RWPE1 (cell line): ENCODE measurements at places on chromosomes 6 and 20.

- DNase-seq: no peak
Measured at GRCh38 chr6:2072453-2072852, 173.0 kb downstream of the GMDS start.

DNA sequence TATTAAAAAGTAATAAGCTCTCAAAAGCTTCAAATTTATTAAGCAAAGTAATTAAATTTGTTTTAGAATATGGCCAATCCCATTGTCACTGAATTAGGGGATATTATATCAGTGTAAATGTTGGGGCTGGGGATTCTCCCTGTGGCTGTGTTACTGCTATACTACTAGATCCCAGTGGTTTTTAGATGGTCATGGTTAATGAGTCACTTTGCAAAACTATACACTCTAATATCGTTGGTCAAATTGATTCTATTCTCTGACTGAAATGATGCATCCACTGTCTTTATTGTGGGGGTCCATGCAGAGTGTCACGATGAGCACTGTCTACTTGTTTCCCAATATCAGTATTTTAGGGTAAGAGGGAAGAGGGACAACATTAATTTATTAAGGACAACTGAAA, 336.9 kb upstream of the PREP start:
- DNase-seq: no peak

- DNase-seq: no peak
Measured at GRCh38 chr6:125519367-125519766, 217.6 kb upstream of the HDDC2 start.

GRCh38 chr6:136323431-136324112, 33.9 kb upstream of the BCLAF1 start:
- no peak for DNase-seq

GRCh38 chr6:21220271-21220987, 373.1 kb upstream of the SOX4 start:
- no peak for DNase-seq

DNA sequence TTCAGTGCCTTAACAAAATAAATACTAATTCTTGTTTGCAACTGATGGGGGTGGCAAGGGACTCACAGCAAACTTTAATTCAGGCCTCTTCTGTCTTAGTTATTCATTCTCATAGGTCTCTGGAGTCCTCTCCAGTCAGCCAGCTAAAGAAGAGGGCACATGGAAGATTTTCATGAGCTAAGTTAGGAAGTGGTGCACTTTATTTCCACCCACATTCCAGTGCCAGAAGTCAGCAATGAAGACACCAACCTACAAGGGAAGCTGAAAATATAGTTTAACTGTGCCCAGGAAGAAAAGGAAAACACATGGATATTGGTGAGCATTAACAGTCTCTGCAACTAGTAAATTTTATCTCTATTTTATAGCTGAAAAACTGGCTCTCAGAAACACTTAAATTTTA, 16.7 kb upstream of the IRAK1BP1 start:
- no peak for DNase-seq

GRCh38 chr6:89045576-89045975, 35.0 kb upstream of the PNRC1 start:
- peak; percentile 22 for DNase-seq

DNA sequence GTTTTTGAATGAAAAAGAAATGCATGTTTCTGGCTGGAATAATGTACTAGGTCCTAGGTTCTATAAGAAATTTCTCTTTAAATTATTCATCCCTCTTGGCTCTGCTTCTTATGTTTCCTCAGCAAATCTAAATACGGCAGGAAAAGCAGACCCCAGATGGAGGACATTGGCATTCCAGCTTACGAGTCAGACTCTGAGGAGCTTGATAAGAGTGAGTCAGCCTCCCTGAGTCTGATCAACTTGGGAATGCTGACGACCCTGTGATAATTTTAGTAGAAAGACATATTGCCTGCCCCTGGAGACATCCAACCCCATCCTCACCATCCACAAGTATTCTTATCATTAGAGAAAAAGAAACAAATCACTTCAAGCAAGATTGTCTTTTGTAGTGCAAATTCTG, 509.7 kb upstream of the MARCKS start:
- no peak for DNase-seq

GRCh38 chr6:111533087-111533784, 50.2 kb upstream of the REV3L start:
- DNase-seq: no peak

- peak; percentile 77 for DNase-seq
Measured at GRCh38 chr20:10864076-10864672, 190.4 kb upstream of the JAG1 start.

DNA sequence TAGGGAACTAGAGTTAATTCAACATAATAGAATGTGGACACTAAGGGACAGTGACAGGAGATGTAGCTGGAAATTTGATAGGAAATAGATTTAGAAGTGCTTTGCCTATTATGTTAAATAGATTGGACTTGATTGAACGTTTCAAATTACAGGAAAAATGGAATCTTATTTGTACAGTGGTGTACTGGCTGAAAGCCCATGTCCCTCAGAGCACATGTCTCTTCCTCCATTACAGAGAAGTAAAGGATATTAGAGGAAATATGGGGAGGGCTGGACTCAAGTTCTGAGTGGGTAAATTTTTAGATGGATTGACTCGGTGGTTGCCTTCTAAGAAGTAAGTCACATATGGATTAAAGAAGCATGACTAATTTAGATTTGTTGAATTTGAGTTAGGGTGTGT, 11.4 kb downstream of the PKIB start:
- no peak for DNase-seq

- no peak for DNase-seq
Measured at GRCh38 chr6:110520209-110520965, 44.0 kb upstream of the SLC22A16 start.

DNA sequence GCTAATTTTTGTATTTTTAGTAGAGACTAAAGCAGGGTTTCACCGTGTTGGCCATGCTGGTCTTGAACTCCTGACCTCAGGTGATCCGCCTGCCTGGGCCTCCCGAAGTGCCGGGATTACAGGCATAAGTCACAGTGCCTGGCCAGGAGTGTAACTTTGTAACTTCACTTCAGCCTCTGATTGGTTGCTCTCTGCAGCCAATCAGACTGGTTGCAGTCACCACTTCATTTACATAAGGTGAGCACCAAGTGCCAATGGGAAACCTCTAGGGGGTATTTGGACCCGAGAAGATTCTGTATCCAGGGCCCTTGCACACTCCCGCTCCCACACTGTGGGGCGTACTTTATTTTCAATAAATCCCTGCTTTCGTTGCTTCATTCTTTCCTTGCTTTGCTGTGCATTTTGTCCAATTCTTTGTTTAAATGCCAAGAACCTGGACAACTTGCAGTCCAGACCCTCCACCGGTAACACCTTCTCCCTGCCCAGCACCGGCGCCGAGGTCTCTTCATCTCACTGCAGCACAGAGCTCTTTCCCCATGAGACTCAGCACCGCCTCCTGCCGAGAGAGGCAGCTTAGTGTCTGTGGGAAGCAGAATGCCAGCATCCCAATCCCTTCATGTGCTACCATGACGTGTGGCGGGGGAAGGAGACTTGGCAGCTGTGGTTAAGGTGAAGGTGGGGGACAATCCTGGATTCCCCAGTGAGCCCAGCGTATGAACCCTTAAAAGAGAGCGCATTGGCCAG, 14.0 kb upstream of the MRGBP start:
- no peak for DNase-seq

DNA sequence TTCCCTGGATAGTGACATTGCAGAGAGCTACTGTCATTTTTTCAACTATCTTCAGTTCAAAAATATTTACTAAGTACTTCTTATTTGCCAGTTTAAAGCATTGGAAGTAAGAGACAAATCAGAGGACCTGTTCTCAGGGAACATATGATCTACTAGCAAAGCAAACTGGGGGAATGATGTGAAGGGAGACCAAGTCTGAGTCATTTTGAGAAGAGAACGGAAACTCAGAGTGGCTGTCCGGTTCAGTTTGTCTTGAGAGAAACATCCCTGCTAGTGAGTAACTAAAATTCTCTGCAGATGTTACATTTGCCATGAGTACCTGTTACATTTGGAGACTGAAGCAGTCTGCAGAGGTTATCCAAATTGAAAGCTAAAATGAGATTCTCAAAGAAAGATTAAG, 118.3 kb downstream of the KCNQ5 start:
- DNase-seq: no peak

DNA sequence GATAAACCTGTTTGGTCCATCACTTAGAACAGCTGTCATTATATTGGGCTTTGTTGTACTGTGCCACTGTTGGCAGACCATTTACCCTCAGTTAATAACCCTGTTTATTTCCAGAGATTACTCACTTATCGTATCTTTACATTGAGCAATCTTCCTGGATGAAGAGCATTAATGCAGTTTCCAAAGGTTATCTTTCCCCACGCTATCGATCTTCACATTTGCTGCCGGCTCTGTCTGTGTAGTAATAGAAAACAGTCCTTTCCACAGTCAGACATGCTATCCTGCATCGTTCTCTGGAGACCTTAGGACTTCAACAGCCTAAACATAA, 27.4 kb downstream of the GHRH start:
- no peak for DNase-seq

GRCh38 chr20:64063389-64064144, 569 bp downstream of the TCEA2 start:
- no peak for DNase-seq

DNA sequence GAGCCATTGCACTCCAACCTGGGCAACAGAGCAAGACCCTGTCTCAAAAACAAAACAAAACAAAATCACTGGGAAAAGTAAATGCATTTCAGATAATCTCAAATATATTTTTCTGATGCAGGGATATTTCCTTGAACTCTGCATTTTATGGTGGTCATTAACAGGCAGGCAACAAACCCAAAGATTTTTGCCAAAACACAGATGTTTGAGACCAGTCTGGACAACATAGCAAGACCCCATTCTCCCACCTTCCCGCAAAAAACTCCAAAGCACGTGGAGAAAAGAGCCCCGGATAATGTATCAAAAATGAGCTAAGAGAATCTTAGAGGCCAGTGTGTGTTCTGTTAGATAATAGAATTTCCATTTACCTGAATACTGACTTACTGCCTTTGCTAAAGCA, 44.3 kb downstream of the SLC9A8 start:
- DNase-seq: no peak

DNA sequence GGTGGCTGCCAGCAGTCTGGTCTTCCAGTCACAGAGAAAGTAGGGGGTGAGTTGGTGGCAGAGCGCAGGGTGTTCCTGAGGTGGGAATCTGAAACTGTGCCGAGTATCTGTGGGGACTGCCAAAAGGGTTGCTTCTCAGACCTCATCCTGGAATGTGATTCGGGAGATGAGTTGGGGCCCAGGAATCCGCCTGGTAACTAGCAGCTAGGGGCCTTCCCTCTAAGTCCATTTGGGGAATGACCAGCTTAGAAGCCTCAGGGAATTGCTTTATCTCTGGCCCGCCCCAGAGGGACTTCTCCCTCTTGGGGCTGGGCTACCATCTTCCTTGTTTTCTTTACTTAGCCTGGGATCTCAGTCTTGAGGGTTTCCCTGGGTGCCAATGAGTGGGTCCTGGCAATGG, 49.6 kb downstream of the MOCS1 start:
- no peak for DNase-seq

DNA sequence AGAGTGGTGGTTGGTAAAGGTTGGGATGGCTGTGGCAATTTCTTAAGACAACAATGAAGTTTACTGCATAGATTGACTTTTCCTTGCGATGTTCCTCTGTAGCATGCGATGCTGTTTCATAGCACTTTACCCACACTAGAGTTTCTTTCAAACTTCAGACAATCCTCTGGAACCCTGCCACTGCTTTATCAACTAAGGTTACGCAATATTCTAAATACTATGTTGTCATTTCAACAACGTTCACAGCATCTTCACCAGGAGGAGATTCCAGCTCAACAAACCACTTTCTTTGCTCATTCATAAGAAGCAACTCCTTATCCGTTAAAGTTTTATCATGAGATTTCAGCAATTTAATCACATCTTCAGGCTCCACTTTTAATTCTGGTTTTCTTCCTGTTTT, 161.2 kb upstream of the NRSN1 start:
- no peak for DNase-seq

- DNase-seq: peak; percentile 91
Measured at GRCh38 chr20:50172347-50173013, 18.1 kb upstream of the CEBPB start.

- no peak for DNase-seq
Measured at GRCh38 chr20:24576447-24576846, 107.0 kb downstream of the SYNDIG1 start.

GRCh38 chr6:14466278-14466677, 348.7 kb downstream of the CD83 start:
- DNase-seq: no peak

- peak; percentile 7 for DNase-seq
Measured at GRCh38 chr6:113888493-113888892, 31.3 kb downstream of the MARCKS start.

GRCh38 chr6:11613336-11613735, 75.8 kb downstream of the TMEM170B start:
- no peak for DNase-seq

GRCh38 chr6:12331951-12332749, 42.0 kb downstream of the EDN1 start:
- no peak for DNase-seq
